ENCODE measurements at places on chromosomes 11 and 22.

- H3K27me3 ChIP-seq = no peaks in the 10 kb centered on the region
- H3K4me1 ChIP-seq = no peaks in the 10 kb centered on the region
- no peaks in the 10 kb centered on the region for H3K36me3 ChIP-seq
- no peak for DNase-seq
- no peak overlapping the region for H3K4me3 ChIP-seq
These were observed 43.6 kb downstream of the ARFGAP3 start for GRCh38 chr22:42813501-42813900.

- H3K36me3 ChIP-seq = peaks cover 12% of the 10 kb centered on the region
- no peak for DNase-seq
- H3K4me3 ChIP-seq = no peak overlapping the region
These were observed 7.8 kb upstream of the RANBP1 start for GRCh38 chr22:20107951-20108756.

DNA sequence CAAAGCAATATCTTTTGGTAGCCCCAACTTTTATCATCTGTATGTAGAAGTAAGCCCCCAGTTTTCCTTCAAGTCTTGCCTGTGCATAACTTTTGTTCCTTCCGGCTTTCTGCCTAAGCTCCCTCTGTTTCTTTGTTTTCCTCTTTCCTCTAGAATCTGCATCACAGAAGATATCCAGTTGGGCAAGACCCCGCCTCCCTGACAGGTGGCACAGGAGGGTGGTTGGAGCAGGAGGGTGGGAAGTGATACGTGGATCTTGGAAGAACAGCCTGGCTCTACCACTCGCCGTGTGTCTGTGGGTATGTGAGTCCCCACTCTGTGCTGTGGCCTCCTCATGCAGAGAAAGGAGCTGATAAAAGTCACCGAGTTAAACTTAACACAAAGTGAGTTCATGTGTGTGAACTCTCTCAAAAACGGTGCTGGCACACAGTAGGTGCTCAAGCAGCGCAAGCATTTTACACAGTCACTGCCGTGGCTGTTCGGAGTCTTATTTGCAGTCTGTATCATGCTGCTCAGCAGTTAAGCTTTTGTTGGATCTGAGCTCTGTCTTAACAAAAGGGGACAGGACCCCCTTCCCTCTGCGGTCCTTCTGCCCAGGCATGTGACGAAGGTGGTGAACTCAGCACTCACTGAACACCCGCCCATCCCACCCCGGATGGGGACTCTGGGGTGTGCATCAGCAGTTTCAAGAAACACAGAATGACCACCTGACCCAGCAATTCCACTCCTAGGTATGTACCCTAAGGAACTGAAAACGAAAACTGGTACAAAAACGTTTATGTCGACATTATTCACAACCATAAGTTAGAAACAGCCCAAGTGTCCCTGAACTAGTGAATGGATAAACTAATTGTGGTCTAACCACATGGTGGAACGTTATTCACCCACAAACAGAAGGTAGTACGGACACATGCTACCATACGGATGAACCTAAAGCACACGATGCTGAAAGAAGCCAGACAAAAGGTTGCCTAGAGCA, 249.1 kb downstream of the CTTN start:
- no peaks in the 10 kb centered on the region for H3K4me1 ChIP-seq
- H3K36me3 ChIP-seq = no peaks in the 10 kb centered on the region
- no peaks in the 10 kb centered on the region for H3K27me3 ChIP-seq

GRCh38 chr11:130801333-130802122, 114.8 kb downstream of the SNX19 start:
- H3K36me3 ChIP-seq = no peaks in the 10 kb centered on the region
- H3K27ac ChIP-seq = no peak overlapping the region
- no peaks in the 10 kb centered on the region for H3K27me3 ChIP-seq
- no peaks in the 10 kb centered on the region for H3K4me1 ChIP-seq
- no peak for DNase-seq

GRCh38 chr11:118533769-118534729, 3.1 kb downstream of the TMEM25 start:
- H3K27me3 ChIP-seq = no peaks in the 10 kb centered on the region
- DNase-seq = no peak
- no peaks in the 10 kb centered on the region for H3K36me3 ChIP-seq
- H3K4me3 ChIP-seq = no peak overlapping the region
- no peak overlapping the region for H3K27ac ChIP-seq
- H3K4me1 ChIP-seq = peaks cover 4% of the 10 kb centered on the region

DNA sequence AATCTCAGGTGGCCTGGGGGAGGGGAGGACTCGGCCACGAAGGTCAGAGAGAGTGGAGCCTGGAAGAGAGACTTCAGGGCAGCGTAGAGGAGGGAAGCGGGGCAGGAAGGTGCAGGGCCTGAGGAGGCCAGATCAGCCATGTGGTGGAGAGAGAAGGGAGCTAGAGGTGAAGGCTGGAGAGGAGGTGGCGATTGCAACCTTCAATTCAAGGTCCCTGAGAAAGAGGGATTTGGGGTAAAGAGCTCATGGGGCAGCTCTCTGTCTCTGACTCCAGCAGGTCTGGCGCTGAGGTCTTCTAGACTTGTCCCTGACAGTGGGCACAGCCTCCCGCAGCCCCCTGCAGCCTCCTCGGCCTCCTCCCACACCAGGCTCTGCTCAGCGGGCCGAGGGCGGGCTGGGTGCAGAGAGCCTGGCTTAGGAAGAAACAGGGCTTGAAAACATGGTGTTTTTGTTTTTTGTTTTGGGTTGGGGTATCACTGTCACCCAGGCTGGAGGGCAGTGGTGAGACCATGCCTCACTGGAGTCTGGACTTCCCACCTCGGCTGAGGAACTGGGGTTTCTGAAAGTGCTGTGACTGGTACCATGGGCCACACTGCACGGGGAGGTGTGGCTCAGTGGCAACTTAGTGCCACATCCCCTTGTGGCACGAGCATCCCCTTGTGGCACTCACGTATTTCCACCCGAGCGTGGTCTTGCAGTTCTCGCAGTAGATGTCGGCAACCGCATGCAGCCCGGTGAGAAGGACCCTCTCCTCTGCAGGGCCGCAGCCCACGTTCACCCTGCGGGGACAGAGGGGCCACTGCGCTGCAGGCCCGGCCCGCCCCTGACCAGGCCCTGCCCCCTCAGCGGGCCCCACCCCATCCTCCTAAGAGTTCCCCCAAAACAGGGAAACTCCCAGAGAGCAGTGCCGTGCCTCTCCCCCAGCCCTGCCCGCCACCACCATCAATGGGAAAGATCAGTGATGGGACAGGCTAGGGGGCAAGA, 32.6 kb downstream of the YPEL1 start:
- H3K4me3 ChIP-seq = no peak overlapping the region
- no peak overlapping the region for H3K27ac ChIP-seq
- no peaks in the 10 kb centered on the region for H3K27me3 ChIP-seq
- H3K4me1 ChIP-seq = no peaks in the 10 kb centered on the region

GRCh38 chr11:3202305-3202704, 16.3 kb downstream of the MRGPRG start:
- H3K27me3 ChIP-seq = peaks cover 35% of the 10 kb centered on the region
- no peak overlapping the region for H3K4me3 ChIP-seq
- no peak for DNase-seq
- H3K36me3 ChIP-seq = no peaks in the 10 kb centered on the region

- DNase-seq = no peak
- no peak overlapping the region for H3K4me3 ChIP-seq
- no peaks in the 10 kb centered on the region for H3K36me3 ChIP-seq
- no peaks in the 10 kb centered on the region for H3K27me3 ChIP-seq
- no peak overlapping the region for H3K27ac ChIP-seq
These were observed 20.3 kb upstream of the PARVA start for GRCh38 chr11:12356944-12357655.

DNA sequence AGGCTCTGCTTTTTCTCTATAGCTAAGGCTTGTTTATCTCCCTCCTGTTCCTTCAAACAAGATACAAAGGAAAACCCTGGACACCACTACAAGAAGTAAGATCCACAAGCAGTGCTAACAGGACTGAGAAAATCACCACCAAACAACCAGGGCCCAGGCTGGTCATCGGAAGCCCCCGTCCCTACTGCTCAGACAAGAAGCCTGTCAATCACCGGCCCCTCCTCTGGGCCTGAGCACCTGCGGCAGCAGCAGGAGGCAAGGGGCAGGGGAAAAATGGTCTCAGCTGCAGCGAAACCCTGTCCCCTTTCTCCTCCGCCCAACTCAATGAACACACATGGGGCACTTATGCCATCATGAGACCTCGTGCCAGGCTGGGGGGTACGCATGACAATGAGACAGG, 155.2 kb downstream of the CEP164 start:
- no peak overlapping the region for H3K4me3 ChIP-seq
- H3K27me3 ChIP-seq = no peaks in the 10 kb centered on the region
- H3K27ac ChIP-seq = no peak overlapping the region
- no peaks in the 10 kb centered on the region for H3K4me1 ChIP-seq
- H3K36me3 ChIP-seq = no peaks in the 10 kb centered on the region

GRCh38 chr11:94472916-94473799, 20.5 kb downstream of the MRE11 start:
- no peak overlapping the region for H3K4me3 ChIP-seq
- H3K36me3 ChIP-seq = peaks cover 5% of the 10 kb centered on the region
- H3K27me3 ChIP-seq = no peaks in the 10 kb centered on the region
- no peaks in the 10 kb centered on the region for H3K4me1 ChIP-seq
- DNase-seq = no peak

DNA sequence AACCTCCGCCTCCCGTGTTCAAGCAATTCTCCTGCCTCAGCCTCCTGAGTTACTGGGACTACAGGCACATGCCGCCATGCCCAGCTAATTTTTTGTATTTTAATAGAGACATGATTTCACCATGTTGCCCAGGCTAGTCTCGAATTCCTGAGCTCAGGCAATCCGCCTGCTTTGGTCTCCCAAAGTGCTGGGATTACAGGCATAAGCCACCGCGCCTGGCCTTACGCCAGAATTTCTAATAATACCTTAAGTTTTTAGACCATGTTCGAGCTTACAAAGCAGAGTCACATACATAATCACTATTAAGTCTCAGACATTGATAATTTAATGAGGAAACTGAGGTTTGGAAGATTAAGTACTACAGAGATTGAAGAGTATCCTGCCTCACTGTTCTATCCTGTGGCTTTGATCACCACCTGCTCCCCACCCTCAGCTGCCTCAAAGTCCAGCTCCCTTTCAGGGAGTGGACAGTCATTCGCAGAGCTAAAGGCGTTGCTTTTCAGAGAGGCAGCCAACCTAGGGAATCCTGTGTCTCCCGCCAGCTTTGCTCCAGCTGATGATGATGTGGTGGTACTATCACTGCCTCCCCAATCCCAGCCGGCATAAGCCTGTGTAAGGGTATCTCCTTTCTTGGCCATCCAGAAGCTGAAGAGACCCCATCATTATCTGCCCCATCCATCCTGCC, 7.7 kb downstream of the UBASH3B start:
- no peak for DNase-seq
- H3K36me3 ChIP-seq = no peaks in the 10 kb centered on the region
- H3K4me1 ChIP-seq = no peaks in the 10 kb centered on the region
- H3K27ac ChIP-seq = no peak overlapping the region

DNA sequence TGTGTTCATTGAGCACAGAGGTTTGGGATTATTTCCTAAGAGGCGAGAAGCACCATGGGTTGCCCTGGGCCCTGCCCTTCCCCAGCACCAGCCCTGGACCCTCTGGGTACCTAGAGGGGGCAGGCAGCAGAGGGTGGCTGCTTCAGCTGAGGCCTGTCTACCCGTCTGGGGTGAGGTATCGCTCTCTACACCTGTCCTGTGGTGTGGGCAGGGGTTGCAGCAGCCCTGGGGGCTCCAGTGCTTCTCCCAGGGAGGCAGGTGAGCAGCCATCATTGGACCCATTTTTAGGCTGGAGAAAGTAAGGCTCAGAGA, 15.6 kb downstream of the PRDM11 start:
- H3K36me3 ChIP-seq = no peaks in the 10 kb centered on the region
- peak overlapping the region; percentile 35 for H3K27ac ChIP-seq
- peaks cover 14% of the 10 kb centered on the region for H3K4me1 ChIP-seq
- H3K27me3 ChIP-seq = no peaks in the 10 kb centered on the region
- no peak for DNase-seq

DNA sequence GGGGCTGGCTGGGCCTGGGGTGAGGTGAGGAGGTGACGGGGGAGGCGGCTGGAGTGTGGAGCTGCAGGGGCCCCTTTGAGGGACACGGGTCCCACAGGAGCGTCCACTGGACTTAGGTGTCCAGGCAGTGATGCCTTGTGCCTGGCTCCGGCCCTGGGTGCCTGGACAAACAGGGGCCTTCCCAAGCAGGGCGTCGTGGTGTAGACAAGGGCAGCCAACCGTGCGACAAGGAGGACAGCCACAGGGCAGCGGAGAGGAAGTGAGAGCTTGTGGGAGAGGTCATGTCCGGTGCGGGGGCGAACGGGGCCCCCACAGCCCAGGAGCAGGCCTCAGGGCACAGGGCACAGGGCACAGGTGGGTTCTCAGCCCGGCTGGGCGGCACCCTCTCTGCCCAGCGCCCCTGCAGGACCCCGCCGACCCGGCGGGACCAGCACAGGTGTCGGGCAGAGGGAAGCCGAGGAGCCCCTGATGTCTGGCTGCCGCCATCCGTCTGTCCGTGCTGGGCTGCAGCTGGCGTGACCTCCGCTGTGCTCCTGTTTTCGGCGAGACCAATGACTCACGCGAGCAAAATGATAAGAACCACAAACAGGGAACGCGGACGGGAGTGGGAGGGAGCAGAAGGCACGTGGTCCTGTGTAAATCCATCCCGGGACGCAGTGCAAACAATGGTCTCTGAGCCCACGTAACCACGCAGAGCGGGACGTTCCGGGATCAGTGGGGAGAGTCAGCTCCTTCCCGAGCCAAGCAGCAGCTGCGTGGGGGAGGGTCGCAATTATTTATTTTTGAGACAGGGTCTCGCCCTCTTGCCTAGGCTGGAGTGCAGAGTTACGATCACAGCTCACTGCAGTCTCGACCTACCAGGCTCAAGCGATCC, 49.1 kb upstream of the A4GALT start:
- no peaks in the 10 kb centered on the region for H3K36me3 ChIP-seq
- no peak for DNase-seq
- H3K27me3 ChIP-seq = no peaks in the 10 kb centered on the region
- H3K4me1 ChIP-seq = no peaks in the 10 kb centered on the region

DNA sequence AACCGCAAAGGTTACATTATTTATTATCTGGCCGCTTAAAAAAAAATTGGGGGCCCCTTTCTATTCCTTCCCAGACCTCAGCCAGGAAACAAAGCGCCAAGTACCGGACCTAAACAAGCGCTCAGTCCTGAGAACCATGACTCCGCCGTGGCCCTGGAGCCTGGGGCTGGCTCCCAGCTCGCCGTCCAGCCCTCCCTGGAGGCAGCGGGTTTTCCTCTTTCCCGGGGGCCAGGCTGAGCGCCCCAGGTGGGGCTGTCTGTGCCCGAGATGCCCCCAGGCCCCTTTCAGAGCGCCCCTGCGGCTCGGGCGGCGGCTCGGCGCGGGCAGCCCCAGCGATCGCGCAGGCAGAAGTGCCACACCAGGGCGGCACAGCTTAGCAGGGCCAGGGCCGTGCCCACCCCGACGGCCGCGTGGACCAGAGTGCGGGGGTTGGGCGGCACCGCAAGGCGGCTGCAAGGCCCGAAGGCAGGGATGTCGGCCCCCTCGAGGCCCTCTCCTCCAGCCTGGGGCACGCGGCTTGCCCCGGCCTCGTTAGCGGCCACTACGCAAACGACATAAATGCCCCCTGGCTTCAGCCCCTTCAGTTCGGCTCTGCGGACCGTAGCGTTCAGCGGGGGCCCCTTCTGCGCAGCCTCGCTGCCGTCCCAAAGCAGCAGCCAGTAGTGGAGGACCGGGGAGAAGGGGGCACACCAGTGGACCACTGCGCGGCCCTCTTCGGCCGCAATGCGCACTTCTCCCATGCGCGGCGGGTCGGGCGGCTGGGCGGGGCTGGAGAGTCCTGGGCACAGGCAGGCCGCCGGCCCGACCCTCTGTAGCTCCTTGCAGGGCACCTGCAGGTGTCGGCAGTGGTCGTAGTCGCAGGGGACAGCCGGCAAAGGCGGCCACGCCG, 1.6 kb downstream of the LRRN4CL start:
- no peak for DNase-seq
- peak overlapping the region; percentile 82 for H3K27ac ChIP-seq
- no peaks in the 10 kb centered on the region for H3K36me3 ChIP-seq
- H3K27me3 ChIP-seq = no peaks in the 10 kb centered on the region

Data from breast epithelium (tissue), 4 donors.